ENCODE measurements at places on chromosomes 16 and 17. TPM values are rescaled to one million over a fixed set of nuclear protein-coding genes. Genes with fewer than 3 reads are reported as not detected.

The MSLN gene
- total RNA-seq, result 0.25 TPM

The CMTM1 gene
- total RNA-seq, result 2.1 TPM

The CACNA1H gene
- total RNA-seq, result under 0.01 TPM

The PMFBP1 gene
- total RNA-seq, result under 0.01 TPM

The GSDMA gene
- not detected for total RNA-seq

The CHST5 gene
- total RNA-seq, result 0.13 TPM

Data from dermis microvascular lymphatic vessel endothelial cell (primary cell).